ENCODE measurements at places on chromosomes 16 and 17.
A peak's percentile ranks its signal among the peaks of the same experiment; 100 is the strongest.

DNA sequence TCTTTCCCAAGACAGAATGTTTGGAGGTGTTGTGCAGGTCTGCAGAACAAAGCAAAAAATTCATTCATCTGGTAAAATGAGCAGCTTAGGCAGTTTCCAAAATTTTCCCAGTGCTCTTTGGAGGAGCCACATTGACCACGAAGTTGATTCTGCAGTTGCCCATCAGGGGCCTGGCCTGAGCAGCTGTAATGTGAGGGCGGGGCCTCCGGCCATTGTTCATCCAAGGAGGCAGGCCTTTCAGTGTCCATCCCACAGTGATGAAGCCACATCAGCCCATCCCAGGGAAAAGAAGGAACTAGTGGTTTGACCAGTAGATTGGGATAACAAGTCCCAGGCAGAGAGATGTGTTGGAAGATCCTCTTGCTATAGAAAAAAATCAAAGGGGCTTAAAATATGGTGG lies 10.1 kb downstream of the UBFD1 start:
- no peak for DNase-seq

- no peak for DNase-seq
Observed at GRCh38 chr17:49508061-49508865, 13.2 kb downstream of the NGFR start.

GRCh38 chr17:77109764-77110359 lies 30.9 kb upstream of the SEC14L1 start:
- DNase-seq, result no peak

GRCh38 chr17:5948811-5949210 lies 121.4 kb upstream of the WSCD1 start:
- DNase-seq, result no peak

- no peak for DNase-seq
Observed at GRCh38 chr17:38326996-38327792, 16.6 kb downstream of the GPR179 start.

- no peak for DNase-seq
Observed at GRCh38 chr16:12907670-12908233, 6.4 kb downstream of the SHISA9 start.

DNA sequence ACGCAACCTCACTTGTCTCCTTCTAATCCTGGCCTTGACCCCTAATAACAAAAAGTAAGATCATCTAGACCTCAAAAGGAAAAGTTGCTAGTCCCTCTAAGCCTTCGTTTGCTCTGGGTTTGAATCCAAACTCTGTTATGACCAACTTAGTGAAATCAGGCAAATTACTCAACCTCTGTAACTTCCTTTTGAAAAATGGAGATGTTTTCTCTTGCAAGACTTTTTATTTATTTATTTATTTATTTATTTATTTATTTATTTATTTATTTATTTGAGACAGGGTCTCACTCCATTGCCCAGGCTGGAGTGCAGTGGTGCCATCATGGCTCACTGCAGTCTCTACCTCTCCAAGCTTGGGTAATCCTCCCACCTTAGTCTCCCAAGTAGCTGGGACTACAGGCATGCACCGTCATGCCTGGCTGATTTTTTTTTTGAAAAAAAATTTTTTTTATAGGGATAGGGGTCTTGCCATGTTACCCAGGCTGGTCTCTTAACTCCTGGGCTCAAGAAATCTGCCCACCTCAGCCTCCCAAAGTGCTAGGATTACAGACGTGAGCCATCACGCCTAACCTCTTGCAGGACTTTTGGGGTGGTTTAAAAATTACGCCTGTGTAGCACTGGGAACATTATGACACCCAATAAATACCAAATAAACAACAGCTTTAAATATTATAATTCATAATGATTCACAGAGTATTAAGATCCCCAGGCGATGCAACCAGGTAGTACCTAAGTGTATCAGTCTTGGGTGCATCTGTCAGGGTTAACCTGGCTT lies 63.4 kb downstream of the PITPNC1 start:
- DNase-seq, result no peak

- no peak for DNase-seq
Observed at GRCh38 chr16:72428681-72429376, 256.9 kb upstream of the PMFBP1 start.

DNA sequence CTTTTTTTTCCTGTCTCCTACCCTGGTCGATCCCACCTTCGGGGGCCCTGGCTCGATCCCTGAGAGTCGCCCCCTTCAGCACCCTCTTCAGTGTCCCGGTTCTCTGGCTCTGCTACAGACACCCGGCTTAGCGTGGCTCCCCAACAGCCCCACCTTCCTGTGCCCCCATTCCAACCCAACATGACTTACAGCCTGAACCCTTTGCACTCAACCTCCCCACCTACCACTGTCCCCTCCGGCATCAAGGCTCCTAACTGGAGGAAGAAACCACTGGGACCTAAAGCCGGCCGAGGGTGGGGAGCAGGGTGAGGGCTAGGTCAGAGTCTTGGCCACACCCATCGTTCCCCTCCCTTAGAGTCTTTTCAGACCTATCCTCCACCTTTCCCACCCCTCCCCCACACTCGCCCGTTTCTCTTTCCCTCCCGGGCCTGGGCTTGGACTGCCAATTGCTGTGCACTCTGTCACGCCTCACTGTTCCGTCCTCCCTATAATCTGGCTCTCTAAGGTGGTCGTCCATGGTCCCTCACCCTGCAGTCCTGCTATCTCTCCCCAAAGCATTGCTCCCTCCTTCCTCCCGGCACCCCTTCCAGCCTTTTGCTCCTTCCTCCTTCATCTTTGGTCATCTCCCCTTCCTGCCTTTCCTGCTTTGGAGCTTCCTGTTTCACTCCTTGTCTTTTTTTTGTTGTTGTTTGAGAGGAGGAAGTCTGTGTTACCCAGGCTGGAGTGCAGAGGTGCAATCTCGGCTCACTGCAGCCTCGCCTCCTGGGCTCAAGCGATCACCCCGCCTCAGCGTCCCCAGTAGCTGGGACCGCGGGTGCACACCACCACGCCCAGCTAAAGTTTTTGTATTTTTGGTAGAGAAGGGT lies 890 bp upstream of the CLDN7 start:
- no peak for DNase-seq

- DNase-seq, result peak; percentile 11
Observed at GRCh38 chr16:1871974-1872635, at the start of gene MEIOB. TSS of gene MEIOB (minus strand) at chr16:1872164. CDS start at chr16:1868175, 3,989 bp downstream.

DNA sequence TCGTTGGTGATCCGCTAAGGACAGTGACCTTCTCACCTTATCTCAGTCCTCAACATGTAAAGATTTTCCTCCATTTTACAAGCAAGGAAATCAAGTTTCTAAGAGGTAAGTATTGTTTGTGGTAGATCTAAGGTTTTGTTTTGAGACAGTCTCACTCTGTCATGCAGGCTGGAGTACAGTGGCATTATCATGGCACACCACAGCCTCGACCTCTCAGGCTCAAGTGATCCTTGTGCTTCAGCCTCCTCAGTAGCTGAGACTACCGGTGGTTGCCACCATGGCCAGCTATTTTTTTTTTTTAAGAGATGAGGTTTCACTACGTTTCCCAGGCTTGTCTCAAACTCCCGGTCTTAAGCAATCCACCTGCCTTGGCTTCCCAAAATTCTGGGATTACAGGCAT lies 34.9 kb downstream of the PRKCA start:
- DNase-seq, result no peak

DNA sequence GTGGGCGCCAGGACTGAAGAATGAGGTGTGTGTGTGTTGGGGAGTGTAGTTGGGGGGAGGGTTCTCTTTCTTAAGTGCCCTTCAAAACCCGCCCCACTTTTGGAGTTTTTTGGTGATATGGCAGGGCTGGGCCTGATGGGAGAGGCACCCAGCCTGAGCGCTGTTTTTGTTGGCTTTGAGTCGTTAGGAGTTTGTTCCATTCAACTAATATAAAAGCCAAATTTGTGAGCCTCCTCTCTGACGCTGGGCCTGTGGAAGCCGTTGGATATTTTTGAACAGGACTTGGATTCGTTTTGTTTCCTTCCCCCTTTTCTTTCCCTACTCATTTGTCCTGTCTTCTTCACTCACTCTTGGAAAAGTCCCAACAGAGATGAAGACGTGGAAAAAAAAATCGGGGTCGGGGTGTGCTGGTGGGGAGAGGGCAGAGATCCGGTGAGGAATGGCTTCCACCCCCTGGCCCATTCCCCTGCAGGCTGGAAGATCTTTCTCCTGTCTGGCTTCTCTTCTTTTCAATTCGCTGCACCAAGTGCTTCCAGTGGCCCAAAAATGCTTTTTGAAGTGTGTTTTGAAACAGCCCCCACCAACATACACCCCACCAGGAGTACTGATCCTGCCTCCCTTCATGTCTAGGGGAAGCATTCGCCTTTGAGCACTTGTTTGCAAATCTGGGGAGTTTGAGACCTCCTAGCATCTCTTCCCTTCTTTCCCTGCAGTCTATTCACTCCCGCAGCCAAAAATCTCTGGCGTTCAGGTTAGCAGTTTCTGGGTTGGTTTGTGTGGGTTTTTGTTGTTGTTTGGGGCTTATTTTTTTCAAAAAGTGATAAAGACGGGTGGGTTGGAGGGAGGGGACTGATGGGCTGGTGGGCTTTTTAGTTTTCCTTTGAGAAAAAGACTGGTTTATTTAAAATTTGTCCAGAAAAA lies 2.6 kb downstream of the FZD2 start:
- no peak for DNase-seq

GRCh38 chr16:14491861-14492529 lies 138.1 kb downstream of the PARN start:
- DNase-seq, result no peak

Data from stimulated activated CD8-positive, alpha-beta memory T cell treated with anti-CD3 and anti-CD28 coated beads, Interleukin-12 subunit alpha, Interleukin-12 subunit beta, amount 100 ng/mL, for 1 hour (primary cell).